ENCODE measurements at places on chromosomes 5 and 9. TPM values are rescaled to one million over a fixed set of nuclear protein-coding genes. Genes with fewer than 3 reads are reported as not detected.
A peak's percentile ranks its signal among the peaks of the same experiment; 100 is the strongest.

Gene FBXO4
- total RNA-seq = 14.1 TPM

Gene TEX48
- 1.0 TPM for total RNA-seq

GRCh38 chr9:15982182-15982581, 429.3 kb downstream of the CCDC171 start:
- no peak for DNase-seq

DNA sequence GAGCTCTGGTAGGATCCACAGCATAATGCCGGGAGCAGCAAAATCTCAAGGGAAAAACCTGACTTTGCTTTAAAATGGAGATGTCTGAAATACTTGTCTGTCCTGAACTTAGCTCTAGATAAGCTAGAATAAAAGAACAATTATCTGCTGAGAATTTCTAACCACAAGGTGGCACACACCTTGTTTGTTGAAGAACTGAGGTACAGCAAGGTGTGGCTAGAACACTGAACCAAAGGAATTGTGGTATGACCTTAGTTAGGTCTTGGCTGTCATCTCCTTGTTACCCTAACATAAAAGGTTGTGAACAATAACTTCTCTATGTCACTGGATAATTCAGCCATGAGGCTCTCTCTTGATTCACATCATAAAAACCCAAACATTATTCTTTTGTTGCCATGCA, 72.3 kb upstream of the ANXA1 start:
- DNase-seq = no peak

- DNase-seq = no peak
Measured at GRCh38 chr9:3842839-3843238, 317.0 kb upstream of the RFX3 start.

- DNase-seq = no peak
Measured at GRCh38 chr9:81546489-81546888, 142.9 kb downstream of the TLE1 start.

- DNase-seq = no peak
Measured at GRCh38 chr9:137353223-137354152, 51.4 kb upstream of the NRARP start.

- peak; percentile 60 for DNase-seq
Measured at GRCh38 chr5:103258957-103259704, 568 bp downstream of the MACIR start.
